Right ventricle myocardium superior (tissue), 1 donor: ENCODE measurements at places on chromosomes 2 and 18.

GRCh38 chr2:114031605-114032505, 142.0 kb downstream of the ACTR3 start:
- DNase-seq, result no peak

DNA sequence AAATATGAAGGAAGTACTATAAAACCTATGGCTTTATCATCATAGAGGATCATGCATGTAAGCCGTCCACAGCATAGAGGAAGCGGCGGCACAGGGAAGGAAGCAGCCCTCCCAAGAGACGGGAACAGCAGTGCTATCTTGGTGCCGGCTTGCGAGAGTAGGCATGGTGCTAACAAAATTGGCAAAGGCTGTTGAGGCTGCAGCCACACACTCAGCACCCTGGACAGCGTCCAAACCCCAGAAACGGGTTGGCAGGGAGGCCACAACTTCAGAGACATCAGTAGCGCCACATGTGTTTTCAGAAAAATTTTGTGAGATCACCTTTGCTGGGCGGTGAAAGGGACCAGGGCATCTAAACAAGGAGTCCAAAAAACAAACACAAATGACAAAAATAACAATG, 37.7 kb downstream of the NETO1 start:
- DNase-seq, result no peak

GRCh38 chr2:231680992-231681852, 27.1 kb upstream of the PTMA start:
- peak; percentile 93 for DNase-seq

DNA sequence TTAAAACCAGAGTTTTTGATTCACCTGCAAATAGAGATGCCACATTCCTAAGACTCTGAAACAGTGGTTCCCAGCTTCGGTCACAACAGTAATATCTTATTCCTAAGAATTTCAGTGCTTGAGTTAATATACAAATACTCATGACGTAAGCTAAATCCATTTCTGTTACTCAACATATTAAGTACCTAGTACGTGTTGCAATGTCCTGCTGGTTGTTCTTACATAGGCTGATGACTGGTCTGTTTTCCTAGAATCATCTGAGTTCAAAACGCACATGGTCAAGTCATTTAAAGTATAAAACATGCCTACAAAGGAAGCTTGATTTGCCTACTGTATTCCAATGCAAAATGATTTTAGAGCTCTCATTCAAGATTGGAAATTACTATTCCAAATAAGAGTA, 7.2 kb downstream of the NCL start:
- DNase-seq, result no peak

DNA sequence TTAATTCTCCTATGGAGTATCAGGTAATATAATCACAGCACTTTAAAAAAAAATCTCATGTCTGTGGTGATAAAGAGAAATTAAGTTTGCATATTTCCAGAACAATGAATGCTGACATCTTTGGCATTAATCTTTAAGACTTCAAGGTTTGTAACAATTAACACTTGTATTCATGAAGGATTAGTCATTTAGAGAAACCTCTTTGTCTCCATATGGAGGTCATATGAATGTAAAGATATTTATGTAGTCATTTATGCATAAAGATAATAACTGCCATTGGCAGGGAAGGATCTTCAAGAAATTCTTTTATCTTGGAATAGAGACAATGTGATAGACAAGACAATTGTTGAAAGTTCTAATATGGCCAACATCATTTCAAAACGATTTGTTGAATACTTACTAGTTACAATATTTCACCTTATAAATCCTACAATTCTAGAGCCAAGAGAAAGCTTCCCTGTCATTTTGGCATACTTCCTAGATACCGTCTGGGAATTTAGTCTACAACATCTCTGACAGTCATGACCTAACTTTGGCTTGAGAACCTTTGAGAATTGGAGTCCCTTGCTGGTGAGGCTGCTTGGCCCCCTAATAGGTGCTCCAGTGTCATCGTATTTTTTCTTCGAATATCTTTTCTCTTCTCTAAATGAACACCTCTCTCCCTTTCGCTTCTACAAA, 33.6 kb downstream of the RASGRP3 start:
- no peak for DNase-seq

GRCh38 chr18:354471-354870, 86.6 kb upstream of the THOC1 start:
- no peak for DNase-seq

DNA sequence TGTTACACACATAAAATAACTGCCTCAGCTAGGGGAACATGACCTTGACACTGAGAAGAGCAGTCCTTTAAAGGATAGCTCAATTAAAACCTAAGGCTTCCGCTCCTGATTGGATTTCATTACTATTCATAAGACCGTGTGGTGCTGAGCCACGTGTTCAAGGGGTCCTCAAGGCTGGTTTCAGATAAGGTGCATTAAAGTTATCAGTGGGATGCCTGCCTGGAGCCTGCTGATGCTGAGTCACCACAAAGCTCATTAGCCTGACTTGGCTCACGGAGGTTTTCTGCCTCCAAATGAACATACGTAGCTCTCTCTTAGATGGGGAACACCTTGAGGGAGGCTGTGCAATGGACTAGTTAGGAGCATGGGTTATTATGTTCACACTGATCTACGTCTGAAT, 518.9 kb downstream of the TDRD15 start:
- DNase-seq, result no peak

GRCh38 chr2:217911283-217912097, 91.3 kb downstream of the TNS1 start:
- peak; percentile 65 for DNase-seq

GRCh38 chr2:235512699-235513053, 18.8 kb downstream of the AGAP1 start:
- no peak for DNase-seq

DNA sequence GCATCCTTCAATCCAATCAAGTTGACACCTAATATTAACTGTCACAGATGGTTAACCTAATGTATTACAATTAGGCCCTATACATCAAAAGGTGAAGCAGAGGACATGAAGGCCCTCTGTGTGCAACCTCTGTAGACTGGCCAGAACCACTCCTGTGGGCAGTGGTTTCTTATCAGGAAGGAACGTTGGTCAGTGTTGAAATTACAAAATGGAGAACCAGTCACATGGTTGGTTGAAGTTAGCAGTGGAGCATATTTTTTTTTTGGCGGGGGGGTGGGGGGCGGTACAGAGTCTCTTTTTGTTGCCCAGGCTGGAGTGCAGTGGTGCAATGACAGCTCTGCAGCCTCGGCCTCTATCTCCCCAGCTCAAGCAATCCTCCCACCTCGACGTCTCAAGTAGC, 19.8 kb downstream of the RNU2-63P start:
- no peak for DNase-seq

GRCh38 chr18:56258178-56258577, 380.2 kb downstream of the TXNL1 start:
- no peak for DNase-seq

DNA sequence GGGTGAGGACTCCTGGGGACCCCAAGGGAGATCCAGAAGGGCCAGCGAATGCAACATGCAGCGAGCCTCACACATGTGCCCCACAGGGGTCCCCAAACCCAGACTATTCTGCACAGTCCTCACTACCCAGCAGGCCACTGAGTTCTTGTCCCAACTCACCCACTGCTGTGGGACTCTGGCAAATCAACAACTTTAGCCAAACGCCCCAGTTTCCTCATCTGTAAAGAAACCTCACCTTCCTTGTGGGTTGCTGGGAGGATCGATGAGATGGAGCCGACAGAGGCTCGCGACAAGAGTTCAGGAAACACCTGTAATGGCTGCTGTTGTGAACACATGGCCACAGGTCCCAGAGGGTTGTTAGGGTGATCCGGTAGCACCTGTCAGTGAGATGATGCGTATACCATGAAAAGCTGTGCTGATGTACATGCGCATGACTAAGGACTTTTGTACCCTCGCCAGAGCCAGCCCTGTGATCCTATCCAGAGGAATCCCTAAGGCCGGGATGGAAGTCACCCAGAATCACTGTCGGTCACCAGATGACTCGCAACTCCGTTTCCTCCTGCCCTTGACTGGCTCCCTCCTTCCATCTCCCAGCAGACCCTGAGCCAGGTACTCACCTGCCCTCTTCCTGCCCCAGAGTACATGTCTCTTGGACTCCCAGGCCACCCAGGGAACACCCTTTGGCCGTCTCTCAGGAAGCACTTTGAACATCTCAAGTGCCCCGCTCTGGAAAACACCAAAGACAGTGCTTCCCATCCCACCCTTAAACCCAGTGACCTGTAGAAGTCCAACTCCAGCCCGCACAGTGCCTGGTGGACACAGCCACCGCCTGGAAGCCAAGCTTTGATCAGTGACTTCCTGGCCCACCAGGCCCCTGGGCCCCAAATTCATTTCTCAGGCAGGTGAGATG, 103.3 kb upstream of the ID2 start:
- DNase-seq, result no peak

DNA sequence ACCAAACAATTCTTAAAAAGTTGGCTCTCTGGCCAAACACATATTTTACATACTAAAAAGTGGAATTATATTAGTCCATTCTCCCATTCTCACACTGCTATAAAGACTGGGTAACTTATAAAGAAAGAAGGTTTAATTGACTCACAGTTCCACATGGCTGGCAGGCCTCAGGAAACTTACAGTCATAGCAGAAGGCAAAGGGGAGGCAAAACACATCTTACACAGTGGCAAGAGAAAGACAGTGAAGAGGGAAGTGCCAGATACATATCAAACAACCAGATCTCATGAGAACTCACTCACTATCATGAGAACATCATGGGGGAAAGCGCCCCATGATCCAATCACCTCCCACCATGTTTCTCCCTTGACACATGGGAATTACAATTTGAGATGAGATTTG, 42.6 kb downstream of the EDAR start:
- DNase-seq, result no peak

GRCh38 chr2:67790622-67791021, 272.2 kb downstream of the C1D start:
- DNase-seq, result no peak

- DNase-seq, result no peak
Observed at GRCh38 chr2:160194351-160194750, 5.7 kb downstream of the ITGB6 start.

GRCh38 chr18:7079231-7079630, 38.4 kb downstream of the LAMA1 start:
- no peak for DNase-seq

GRCh38 chr2:190678444-190679162, 29.7 kb downstream of the NAB1 start:
- DNase-seq, result no peak

- DNase-seq, result no peak
Observed at GRCh38 chr2:10820978-10821695, 8.6 kb upstream of the PDIA6 start.

- no peak for DNase-seq
Observed at GRCh38 chr2:54880428-54880827, 157.0 kb downstream of the EML6 start.
